ENCODE measurements at places on chromosomes 7 and 10. TPM values are rescaled to one million over a fixed set of nuclear protein-coding genes. Genes with fewer than 3 reads are reported as not detected.

The UNCX gene
- polyA plus RNA-seq = not detected

The AQP1 gene
- not detected for polyA plus RNA-seq

The UNC5B gene
- polyA plus RNA-seq = not detected

The HGF gene
- not detected for polyA plus RNA-seq

The CLRN3 gene
- polyA plus RNA-seq = not detected

The SDHAF3 gene
- 37.9 TPM for polyA plus RNA-seq

The EGR2 gene
- 2.6 TPM for polyA plus RNA-seq

The GIMAP4 gene
- polyA plus RNA-seq = 16.2 TPM

The TAS2R4 gene
- not detected for polyA plus RNA-seq

The SLC13A1 gene
- not detected for polyA plus RNA-seq

The NME8 gene
- not detected for polyA plus RNA-seq

The CAMK1D gene
- 41.4 TPM for polyA plus RNA-seq

The IFIT1 gene
- 8.5 TPM for polyA plus RNA-seq
